ENCODE measurements at places on chromosomes 5 and 9. TPM values are rescaled to one million over a fixed set of nuclear protein-coding genes. Genes with fewer than 3 reads are reported as not detected.

DNA sequence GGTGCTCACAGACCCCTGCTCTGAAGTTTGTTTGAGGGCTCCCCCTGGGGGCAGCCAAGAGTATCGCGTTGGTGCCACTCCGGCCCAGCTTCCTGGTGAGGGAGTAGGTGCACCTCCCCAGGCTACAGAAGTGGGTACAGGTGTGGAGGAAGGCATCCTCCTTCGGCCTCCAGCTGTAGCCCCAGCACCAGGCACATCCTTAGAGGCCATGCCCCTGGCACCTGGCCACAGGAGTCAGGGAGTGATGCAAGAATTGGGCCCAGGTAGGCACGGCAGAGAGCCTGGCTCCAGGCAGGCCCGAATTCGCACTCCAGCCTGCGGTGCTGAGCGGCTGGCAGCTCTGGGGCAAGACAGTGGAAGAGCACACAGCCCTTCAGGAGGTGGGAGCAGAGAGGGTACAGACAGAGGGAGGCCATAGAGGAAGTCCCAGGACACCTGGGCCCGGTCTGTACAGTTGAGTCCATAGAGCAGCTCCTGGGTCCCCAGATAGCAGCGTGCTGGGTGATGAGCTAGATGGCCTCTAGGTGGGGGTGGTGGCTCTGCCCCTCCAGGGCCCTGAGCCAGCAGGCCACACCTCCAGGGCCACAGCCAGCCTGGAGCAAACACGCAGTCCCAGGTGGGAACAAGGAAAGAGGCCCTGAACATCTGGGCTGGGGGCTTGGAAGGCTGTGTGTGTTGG is 2.4 kb downstream of the SAPCD2 start:
- DNase-seq = peak; percentile 89

DNA sequence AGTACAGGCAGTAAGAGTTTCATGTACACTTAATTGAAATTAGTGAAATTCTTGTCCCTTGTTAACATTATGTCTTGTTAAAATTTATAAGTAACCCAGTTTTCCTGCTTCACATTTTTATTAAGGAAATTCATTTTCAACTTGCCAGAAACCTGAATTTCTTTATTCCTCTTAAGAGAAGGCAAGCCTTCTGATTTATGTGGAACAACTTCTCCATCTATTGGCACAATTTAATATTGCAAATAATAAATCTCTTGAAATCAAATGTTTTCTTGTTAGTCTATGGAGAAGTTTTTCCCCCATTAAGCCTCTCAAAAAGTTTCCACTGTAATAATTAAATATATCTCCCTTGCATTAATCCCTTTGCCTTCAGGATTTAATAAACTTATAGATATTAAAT is 33.8 kb upstream of the ACO1 start:
- DNase-seq = no peak

CXCL14 gene
- total RNA-seq = not detected

GPR151 gene
- total RNA-seq = not detected

Measured in naive thymus-derived CD8-positive, alpha-beta T cell (primary cell).